Vagina (tissue), 2 donors: ENCODE measurements at places on chromosomes 4 and X.

DNA sequence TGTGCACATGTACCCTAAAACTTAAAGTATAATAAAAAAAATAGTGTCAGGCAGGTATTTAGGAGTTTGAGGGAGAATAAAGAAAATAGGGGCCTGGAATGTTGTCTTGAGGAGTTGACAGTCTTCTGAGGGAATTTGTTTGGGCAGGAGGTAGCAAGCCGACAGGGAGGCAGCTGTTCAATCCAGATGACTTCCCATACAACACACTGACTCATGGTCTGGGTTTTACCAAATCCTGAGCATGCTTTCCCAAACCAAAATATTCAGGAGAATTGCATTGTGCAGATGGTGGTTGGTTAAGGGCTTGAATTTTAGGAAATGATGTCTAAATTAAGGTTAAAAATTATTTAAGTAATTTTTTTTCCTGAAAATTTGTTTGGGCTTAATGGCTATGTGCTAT lies 430.0 kb downstream of the INPP4B start:
- H3K27me3 ChIP-seq, result no peaks in the 10 kb centered on the region
- DNase-seq, result no peak
- no peaks in the 10 kb centered on the region for H3K36me3 ChIP-seq
- H3K4me3 ChIP-seq, result no peak overlapping the region
- no peak overlapping the region for H3K27ac ChIP-seq

- H3K36me3 ChIP-seq, result no peaks in the 10 kb centered on the region
- H3K27me3 ChIP-seq, result no peaks in the 10 kb centered on the region
- no peak overlapping the region for H3K4me3 ChIP-seq
- DNase-seq, result no peak
Measured at GRCh38 chr4:66062921-66063320, 392.6 kb upstream of the EPHA5 start.

GRCh38 chr4:189597341-189597740 lies 343.3 kb upstream of the FRG1 start:
- no peak overlapping the region for H3K4me3 ChIP-seq
- H3K36me3 ChIP-seq, result no peaks in the 10 kb centered on the region
- H3K27ac ChIP-seq, result no peak overlapping the region
- H3K4me1 ChIP-seq, result no peaks in the 10 kb centered on the region

DNA sequence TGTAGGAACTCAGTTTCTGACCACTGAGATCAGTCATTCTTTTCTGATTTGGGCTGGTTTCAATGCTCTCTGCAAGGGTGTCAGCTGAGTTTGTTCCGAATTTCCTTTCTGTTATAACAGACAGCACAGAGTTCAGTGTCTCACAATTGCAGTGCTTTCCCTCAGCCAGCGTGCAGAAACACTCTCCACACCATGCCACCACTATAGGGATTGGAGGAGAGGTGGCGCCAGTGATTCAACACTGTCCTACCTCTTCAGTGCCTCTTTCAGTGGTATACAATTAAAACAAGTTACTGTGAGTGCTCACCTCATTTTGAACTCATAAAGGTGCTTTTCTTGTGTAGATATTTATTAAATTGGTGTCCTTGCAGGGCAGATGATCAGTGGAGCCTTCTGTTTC lies 413.2 kb upstream of the CXorf51B start:
- no peak overlapping the region for H3K27ac ChIP-seq
- H3K4me1 ChIP-seq, result no peaks in the 10 kb centered on the region
- H3K4me3 ChIP-seq, result no peak overlapping the region
- DNase-seq, result no peak
- no peaks in the 10 kb centered on the region for H3K27me3 ChIP-seq

DNA sequence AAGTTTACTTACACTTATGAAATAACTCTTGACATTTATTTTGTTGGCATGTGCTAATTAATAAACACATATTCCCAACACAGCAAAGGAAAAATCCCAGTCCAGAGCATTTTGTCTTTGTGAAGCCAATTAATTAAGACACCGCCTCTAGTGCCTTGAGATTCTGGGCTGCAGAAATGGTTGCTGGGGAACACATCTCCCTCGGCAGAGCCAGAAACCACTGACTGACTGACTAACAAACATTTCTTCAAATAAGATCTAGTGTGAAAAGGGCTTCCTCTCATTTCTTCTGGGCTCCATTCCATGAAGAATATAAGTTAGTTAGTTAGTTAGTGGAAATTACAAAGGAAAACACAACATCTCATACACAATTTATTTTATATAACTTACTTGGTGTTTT lies 28.4 kb upstream of the NAP1L5 start:
- H3K27ac ChIP-seq, result no peak overlapping the region
- no peaks in the 10 kb centered on the region for H3K27me3 ChIP-seq
- H3K4me1 ChIP-seq, result no peaks in the 10 kb centered on the region
- no peak overlapping the region for H3K4me3 ChIP-seq
- no peak for DNase-seq
- no peaks in the 10 kb centered on the region for H3K36me3 ChIP-seq

DNA sequence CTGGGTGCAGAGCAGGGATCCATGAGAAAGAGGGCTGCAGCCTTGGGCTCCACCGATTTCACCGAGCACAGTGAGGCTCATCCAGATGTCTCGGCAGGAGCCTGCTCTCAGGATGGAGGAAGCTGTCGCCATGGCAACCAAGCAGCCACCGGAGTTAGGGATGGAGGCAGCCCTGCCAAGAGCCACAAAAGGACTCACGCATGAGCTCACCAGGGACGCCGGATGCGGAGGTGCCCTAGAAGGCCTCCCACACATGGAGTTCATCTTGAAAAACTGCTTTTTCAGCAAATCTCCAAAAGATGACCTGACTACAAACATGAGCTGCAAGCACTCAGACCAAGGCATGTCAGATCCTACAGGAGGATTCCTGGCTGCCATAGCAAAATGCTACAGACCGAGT lies 90.7 kb downstream of the WFS1 start:
- no peak overlapping the region for H3K4me3 ChIP-seq
- DNase-seq, result no peak
- H3K27ac ChIP-seq, result no peak overlapping the region
- H3K36me3 ChIP-seq, result no peaks in the 10 kb centered on the region

DNA sequence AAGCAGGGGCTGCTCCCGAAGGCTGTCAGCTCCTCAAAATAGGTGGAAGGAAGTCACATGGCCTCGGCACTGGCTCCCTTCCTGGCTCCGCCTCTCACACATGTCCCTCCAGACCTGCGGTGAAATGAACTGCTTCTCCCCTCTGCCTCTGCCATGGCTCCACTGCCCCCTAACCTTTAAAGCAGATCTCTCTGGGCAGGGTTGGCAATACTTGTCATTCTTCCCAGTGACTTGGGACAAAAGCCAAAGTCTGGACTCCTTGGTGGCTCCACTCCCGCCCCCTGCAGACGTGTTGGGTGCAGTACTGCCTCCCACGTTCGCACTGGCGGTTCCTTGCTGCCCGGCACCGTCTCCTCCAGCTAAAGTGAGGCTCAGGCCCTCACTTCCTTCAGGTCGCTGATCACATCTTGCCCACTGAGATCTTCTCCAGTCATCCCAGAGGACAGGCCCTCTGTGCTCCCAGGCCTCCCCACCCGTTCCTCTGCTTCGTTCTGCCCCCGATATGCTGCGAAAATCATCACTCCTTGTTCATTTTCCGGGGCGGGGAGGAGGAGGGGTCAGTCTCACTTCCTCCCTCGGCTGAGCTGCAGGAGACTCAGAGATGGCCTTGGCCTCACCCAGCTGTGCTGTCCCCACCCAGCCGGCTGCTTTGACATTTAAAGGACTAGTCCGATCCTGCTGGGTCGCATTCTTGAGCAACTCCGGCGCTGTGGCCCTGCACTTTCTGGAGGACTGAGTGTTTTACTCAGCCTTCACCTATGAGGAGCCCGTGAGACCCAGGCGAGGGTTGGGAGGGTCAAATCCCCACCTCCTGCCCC lies 97.4 kb downstream of the PHKA2 start:
- no peak for DNase-seq
- peaks cover 5% of the 10 kb centered on the region for H3K4me1 ChIP-seq
- H3K36me3 ChIP-seq, result no peaks in the 10 kb centered on the region
- H3K4me3 ChIP-seq, result peak overlapping the region; percentile 31
- peak overlapping the region; percentile 78 for H3K27ac ChIP-seq
- no peaks in the 10 kb centered on the region for H3K27me3 ChIP-seq

- no peaks in the 10 kb centered on the region for H3K27me3 ChIP-seq
- no peak overlapping the region for H3K4me3 ChIP-seq
Measured at GRCh38 chrX:42739258-42739657, 38.7 kb downstream of the PPP1R2C start.

DNA sequence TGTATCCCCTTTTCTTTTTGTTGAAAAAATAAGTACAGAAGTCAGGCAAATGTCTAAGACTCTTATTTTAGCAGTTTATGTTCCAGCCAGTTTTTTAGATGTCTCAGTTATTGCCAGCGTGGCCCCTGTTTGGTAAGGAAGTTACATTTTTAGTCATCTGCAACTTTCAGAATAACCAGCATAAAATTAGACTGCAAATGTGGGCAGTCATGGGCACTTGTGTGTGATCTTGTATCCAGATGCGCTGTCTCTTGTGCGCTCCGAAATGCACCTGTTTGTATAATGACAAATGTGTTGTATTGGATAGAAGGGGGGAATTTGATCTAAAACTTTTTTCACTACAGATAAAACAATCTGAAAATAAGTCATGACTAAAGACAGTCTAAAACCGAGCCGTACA lies 44.3 kb upstream of the CLCN4 start:
- peaks cover 12% of the 10 kb centered on the region for H3K36me3 ChIP-seq
- no peak overlapping the region for H3K4me3 ChIP-seq
- H3K27me3 ChIP-seq, result no peaks in the 10 kb centered on the region
- H3K27ac ChIP-seq, result no peak overlapping the region

DNA sequence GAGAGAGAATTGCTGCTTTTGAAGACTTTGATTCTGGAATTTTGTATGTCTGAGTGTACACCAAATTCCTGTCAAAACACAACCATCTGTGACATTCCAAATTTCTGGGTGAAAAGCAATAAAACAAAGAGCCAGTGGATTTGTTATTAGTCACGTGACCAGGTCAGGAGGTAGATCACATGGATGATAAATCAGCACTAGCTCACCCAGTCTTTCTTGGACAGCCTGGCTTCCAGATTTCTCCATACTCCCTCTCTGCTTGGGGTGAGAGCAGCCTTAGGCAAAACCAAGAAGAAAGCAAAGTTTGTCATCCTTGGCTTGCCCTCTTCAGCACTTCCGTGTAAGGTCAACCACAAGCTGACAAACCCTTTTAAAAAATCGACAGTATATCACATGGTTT lies 194.2 kb downstream of the CLCN4 start:
- H3K36me3 ChIP-seq, result no peaks in the 10 kb centered on the region
- no peaks in the 10 kb centered on the region for H3K4me1 ChIP-seq
- DNase-seq, result no peak
- no peak overlapping the region for H3K27ac ChIP-seq

DNA sequence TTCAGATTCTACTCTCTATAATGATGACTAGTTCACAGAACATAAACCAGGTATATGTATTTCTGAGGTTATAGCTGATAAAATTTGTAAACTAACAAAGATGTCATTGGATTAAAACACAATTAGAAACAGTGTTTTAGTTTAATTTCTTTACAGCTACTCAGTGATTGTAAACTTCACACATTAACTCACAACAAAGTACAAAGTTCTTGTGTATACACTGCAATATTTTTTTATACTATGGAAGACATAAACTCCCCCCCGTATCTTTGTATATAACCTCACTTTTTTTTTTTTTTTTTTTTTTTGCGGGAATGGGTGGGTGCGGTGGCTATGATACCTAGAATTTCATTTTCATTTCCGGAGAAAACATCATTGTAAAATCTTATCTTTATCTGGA lies 1043.2 kb downstream of the PCDH18 start:
- no peak overlapping the region for H3K4me3 ChIP-seq
- H3K27ac ChIP-seq, result no peak overlapping the region
- H3K27me3 ChIP-seq, result no peaks in the 10 kb centered on the region
- H3K4me1 ChIP-seq, result no peaks in the 10 kb centered on the region
- DNase-seq, result no peak
- no peaks in the 10 kb centered on the region for H3K36me3 ChIP-seq

DNA sequence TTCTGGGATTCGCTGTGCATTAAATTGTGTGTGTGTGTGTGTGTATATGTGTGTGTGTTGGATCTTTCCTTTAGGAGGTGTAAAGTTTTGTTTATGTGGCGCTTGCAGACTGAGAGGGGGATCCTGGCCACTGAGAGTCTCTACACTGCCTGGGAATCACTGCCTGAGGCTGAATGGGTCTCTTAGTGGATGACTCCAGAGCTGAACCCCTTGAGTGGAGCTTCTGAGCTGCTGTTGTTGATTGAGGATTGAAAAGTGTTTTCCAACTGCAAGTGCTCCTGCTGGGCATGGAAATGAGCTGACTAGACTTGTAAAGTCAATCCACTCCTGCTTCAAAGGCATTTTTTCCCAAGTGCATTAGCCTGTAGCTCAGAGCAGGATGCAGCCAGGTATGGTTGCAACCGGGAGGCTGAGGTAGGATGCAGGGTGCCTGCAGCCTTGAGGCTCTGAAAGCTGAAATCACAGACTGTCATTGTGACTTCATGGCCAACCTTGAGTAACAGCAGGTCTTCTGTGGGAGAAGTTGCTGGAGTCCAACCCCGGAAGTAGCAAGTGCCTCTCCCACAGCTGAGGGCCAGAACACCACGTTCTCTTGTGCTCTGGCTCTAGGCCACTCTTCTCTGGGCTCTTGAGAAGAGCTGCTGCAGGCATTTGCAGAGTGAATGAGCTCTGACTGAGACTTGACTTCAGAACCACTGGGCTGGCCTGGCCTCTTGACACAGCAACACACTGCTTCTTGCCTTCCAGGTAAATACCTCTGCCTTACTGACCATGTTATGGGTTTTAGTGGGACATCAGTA lies at the start of gene TBX22:
TSS of gene TBX22 (plus strand) at position 613 of the 800 bp plus-strand sequence. CDS start 7,517 bp downstream, outside the sequence.
- H3K27me3 ChIP-seq, result no peaks in the 10 kb centered on the region
- no peak within 1 kb of the TSS for H3K4me3 ChIP-seq
- no peaks in the 10 kb centered on the region for H3K36me3 ChIP-seq

- H3K4me3 ChIP-seq, result no peak overlapping the region
- H3K4me1 ChIP-seq, result no peaks in the 10 kb centered on the region
- no peak for DNase-seq
- no peak overlapping the region for H3K27ac ChIP-seq
- no peaks in the 10 kb centered on the region for H3K36me3 ChIP-seq
- no peaks in the 10 kb centered on the region for H3K27me3 ChIP-seq
Measured at GRCh38 chrX:30931920-30932319, 42.9 kb upstream of the TAB3 start.

DNA sequence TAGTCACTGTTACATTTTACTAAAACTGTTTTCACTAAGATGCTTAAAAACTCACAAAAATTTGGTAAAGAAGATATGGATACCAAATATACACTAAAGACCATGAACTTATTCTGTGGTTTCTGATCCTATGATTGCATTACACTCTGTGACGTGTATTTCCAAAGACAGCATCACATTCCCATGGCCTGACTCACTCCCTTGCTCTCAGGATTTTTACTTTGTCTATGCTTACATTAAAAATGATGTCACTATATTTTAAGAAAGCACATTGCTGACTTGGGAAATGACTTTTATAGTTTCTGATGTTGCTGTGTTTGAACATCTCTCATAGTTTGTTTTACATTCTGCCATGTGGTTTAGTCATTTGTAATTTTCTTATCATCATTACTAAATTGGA lies 327.9 kb upstream of the MAGEB18 start:
- no peaks in the 10 kb centered on the region for H3K27me3 ChIP-seq
- no peak overlapping the region for H3K4me3 ChIP-seq
- DNase-seq, result no peak
- no peaks in the 10 kb centered on the region for H3K4me1 ChIP-seq
